ENCODE measurements at places on chromosomes 7 and 10.

- no peak for DNase-seq
Measured at GRCh38 chr7:27746978-27747377, 7.0 kb downstream of the TAX1BP1 start.

GRCh38 chr10:119368991-119369869 is 161.9 kb downstream of the GRK5 start:
- no peak for DNase-seq

- no peak for DNase-seq
Measured at GRCh38 chr7:15862781-15863165, 176.3 kb upstream of the MEOX2 start.

DNA sequence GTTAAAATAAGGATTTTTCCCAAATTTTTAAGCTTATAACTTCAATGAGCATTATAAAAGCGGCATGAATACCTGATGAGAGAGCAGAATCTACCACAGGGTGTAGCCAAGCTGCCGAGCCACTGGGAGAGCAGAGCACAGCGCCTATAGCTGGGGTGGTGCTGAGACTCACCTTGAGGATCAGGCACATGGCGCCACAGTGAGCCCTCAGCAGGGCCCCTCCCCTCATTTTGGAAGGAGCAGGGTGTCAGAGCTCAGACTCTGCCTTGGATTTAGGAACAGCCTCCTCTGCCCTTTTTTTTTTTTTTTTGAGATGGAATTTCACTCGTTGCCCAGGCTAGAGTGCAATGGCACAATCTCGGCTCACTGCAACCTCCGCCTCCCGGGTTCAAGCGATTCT is 118.6 kb downstream of the SRPK2 start:
- DNase-seq: no peak

GRCh38 chr7:33191340-33191739 is 62.0 kb downstream of the BBS9 start:
- DNase-seq: no peak
